Kidney tubule cell (primary cell): ENCODE measurements at places on chromosomes 1 and 21.

- DNase-seq = peak; percentile 91
Observed at GRCh38 chr1:57192222-57192621, 226.4 kb upstream of the C8B start.

GRCh38 chr1:44598167-44598566 lies 76.1 kb downstream of the TMEM53 start:
- DNase-seq = no peak

GRCh38 chr1:198174297-198174696 lies 17.5 kb downstream of the NEK7 start:
- DNase-seq = peak; percentile 34

DNA sequence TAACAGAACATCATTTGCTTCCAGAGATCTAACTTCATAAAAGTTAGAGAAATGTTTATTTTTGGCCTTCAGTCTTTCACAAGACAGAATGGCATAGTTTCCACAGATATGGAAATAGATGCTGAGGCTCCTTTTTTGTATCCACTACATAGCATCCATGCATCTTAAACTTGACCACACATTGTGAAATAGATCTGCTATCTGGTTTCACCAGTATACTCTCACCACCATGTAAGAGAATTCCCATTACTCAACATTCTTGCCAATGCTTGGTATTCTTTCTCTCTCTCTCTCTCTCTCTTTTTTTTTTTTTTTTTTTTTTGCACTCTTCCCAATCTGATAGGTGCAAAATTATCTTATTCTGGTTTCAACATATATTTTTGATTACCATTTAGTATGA lies 52.1 kb upstream of the PRMT6 start:
- DNase-seq = peak; percentile 24

DNA sequence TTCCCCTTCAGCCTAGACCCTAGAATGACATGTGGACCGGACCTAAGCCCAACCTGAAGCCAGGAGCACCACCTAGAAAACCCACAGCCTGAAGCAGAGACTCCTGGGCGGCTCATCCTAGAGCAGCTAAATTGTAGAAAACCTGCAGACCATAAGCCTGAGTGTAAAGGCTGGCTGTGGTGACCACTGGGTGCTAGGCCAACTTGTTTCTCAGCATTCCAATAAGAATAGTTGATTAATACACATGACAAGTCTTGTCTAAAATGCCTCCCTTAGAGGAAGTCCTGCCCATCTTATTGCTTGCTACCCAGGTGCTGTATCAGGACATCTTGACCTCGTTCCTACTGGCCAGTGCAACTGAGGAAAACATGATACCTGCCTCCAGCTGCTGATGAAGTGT lies 23.3 kb upstream of the CASQ2 start:
- no peak for DNase-seq
